ENCODE measurements at places on chromosomes 5 and 9.

DNA sequence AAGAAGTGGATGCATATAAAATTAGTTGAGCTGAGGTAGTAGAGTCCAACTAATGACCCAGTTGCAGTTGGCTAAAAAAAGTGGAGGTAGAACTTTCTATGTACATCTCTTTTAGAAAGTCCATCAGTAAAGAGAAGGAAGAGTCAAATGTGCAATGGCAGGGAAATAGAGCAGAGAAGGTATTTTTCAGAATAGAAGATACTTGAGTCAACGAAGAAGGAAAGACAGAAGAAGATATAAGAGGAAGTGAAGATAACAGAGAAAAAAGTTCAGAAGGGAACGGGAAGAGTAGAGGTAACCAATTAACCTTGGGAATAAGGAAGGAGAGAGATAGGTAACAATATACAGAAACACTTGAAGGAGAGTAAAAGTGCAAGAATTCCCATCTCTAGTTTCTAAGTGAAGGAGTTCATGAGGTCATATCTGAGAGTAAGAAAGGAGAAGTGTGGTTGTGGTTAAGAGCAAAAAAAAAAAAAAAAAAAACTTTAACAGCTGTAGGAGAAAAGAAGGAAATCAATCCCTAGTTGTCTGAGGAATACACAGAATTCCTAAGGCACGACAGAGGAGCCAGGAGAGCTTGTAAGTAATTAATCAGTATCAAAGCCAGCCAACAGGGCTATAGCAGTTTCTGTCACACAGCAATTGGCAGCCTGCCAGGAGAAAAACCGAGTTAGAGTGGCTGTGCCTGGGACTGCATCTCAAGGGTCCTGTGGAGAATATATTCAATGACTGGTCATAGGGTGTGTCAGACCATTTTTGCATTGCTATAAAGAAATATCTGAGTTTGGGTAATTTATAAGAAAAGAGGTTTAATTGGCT lies 61.0 kb downstream of the ARL15 start:
- DNase-seq: peak; percentile 54

GRCh38 chr9:86563936-86564335 lies 209.7 kb upstream of the TUT7 start:
- DNase-seq: peak; percentile 85

GRCh38 chr9:133727277-133727875 lies 10.8 kb downstream of the SARDH start:
- DNase-seq: no peak

- DNase-seq: no peak
Observed at GRCh38 chr9:35741740-35742139, 7.3 kb downstream of the GBA2 start.

- DNase-seq: peak; percentile 85
Observed at GRCh38 chr5:118553662-118554061, 434.7 kb downstream of the DTWD2 start.

GRCh38 chr9:110170357-110171257 lies 37.4 kb downstream of the C9orf152 start:
- DNase-seq: no peak

- DNase-seq: peak; percentile 87
Observed at GRCh38 chr5:122154910-122155309, 25.6 kb downstream of the ZNF474 start.

- DNase-seq: no peak
Observed at GRCh38 chr9:115733318-115734110, 420.1 kb upstream of the PAPPA start.

DNA sequence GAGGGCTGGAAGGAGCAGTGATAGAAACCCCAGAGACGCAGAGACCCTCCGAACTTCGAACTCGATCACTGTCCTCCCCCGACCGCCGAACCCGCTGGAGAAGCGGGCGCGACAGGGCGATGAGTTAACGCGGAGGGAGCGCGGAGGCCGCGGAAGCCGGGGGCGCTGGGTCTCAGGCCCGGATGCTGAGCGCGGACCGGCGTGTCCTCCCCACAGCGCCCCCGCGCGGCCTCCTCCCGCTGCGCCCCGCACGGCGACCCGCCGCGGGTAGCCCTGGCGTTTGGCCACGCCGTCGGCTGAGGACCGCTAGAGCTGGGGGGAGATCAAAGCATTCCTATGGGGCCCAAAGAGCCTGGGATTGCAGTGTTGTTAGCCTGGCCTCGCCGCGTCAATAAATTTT lies 7.7 kb upstream of the DMRT2 start:
- DNase-seq: peak; percentile 84

DNA sequence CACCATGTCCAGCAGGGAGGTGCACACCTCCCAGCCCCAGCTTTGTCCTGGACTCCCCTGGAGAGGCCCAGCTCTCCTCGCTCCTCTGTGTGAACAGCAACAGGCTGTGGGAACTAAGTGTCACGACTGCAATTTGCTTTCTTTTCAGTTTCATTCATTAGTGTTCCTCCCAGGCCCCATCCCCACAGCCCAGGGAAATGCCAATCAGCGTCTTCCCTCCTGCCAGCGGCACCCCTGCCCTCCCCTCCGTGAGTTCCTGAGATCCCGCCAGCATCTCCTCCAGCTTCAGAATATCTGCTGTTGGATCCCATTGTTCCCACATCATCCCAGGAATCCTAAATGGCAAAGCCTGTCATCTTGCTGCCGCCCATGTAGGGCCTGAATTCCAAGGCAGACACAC lies 13.1 kb upstream of the RPL26L1 start:
- no peak for DNase-seq

GRCh38 chr9:134410071-134410834 lies 84.0 kb downstream of the RXRA start:
- DNase-seq: no peak

DNA sequence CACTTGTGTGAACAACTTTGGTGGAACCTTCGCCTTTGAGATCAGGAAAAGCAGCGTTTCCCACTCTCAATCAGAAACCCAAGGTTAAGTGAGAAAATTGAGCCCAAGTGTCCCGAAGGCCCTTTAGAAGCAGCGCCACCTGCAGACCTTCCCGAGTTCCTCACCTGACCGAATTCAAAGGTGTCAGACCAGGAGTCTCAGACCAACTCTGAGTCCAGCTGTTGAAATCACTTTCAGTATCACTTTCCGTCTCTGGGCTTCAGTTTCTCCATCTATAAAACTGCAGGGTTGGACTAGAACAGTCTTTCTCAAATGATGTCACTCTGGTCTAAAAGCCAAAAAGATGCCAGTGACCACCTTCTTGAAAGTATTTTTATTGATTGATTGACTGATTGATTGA lies 31.7 kb upstream of the GRHPR start:
- no peak for DNase-seq

- DNase-seq: no peak
Observed at GRCh38 chr5:180104168-180104530, 32.6 kb upstream of the RNF130 start.

- DNase-seq: peak; percentile 94
Observed at GRCh38 chr5:146068206-146068605, 37.2 kb downstream of the PLAC8L1 start.

DNA sequence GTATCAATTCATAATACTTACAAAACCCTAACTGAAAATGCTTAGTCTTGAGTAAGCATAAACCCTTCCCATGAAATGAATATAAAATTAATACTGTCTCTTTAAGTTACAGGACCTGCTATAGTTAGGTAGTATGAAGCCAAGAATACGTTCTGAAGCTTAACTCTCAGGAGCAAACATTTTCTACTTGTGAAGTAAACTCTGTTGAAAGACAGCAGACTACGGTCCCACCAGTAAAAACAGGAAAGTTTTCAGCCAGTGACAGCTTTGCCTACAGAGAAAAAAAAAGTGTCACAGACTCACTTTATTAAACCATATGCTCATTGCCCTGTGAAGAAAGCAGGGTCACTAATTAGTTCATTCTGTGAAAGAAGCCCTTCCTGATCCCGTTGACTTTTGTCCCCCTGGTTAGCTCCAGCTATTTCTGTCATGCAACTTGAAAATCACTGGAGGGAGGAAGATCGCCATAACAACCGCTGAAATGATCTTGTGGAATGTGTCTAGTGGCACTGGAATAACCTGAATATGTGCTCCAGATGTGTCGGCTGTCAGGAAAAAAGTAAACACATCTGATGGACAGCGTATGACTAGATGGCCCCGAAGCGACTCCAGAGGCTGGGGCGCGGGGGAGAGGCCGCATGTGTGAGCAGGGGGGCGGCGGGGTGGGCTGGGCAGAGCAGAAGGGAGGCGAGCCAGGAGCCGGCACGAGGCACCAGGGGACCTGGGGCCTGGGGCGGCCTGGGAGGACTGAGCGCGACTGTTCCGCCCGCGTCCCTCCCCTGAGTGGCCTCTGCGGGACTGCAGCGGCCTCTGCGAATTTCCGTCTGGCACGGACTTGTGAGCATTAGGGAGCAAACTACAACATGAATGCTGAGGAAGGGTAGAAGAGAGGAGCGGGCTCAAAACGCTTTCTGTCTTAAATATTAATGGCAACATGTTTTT lies 41.9 kb downstream of the BNC2 start:
- DNase-seq: peak; percentile 80

DNA sequence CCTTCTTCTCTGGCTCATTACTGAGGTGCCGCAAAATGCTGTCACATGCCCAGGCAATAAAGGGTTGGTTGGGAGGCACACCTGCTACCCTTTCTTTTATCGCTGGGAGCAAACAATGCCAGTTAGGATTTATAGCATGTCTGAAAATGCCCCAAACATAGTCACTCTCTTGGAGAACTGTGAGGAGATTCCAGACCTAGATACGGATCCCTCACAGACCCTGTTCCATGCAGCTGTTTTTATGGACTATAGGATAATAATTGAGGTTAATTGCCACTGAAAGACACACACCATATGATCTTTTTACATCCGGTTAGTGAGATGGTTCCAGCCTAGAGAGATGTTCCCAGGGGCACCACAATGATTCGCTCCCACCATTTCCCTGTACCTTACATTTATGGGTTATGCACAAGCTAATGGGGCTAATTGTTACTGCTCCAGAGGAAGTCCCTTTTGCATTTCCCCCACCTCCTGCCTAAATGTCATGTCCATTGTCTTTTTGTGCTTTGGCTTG lies 318.1 kb downstream of the PIK3R1 start:
- peak; percentile 54 for DNase-seq

DNA sequence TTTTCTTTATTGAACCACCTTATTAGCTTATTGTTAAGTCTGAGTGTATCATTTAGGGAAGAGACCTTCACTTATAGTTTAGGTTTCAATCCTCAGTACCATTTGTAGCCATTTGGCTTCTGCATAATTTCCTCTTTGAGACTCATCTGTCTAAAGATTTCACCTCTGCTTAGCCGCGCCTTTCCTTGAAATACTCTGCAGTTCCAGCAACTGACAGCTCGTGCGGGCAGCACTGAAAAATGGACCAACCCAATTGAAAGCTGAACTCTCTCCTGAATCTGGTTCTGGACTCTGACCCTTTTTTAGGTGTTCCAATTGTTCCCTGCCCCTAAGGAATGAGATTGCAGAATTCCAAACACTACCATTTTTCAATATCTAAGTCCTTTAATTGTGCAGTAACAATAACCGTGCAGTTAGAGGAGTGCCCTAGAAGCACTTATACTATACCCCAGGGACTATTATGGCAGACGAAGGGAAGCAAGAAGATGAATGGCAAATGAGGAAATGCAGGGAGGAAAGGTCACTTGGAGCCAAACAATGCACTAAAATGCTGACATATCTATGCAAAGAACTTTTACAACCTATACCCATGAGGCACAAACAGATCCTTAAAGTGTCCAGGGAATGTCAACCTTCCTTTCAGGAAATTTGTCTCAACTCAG lies 50.1 kb upstream of the PDE4D start:
- DNase-seq: no peak

DNA sequence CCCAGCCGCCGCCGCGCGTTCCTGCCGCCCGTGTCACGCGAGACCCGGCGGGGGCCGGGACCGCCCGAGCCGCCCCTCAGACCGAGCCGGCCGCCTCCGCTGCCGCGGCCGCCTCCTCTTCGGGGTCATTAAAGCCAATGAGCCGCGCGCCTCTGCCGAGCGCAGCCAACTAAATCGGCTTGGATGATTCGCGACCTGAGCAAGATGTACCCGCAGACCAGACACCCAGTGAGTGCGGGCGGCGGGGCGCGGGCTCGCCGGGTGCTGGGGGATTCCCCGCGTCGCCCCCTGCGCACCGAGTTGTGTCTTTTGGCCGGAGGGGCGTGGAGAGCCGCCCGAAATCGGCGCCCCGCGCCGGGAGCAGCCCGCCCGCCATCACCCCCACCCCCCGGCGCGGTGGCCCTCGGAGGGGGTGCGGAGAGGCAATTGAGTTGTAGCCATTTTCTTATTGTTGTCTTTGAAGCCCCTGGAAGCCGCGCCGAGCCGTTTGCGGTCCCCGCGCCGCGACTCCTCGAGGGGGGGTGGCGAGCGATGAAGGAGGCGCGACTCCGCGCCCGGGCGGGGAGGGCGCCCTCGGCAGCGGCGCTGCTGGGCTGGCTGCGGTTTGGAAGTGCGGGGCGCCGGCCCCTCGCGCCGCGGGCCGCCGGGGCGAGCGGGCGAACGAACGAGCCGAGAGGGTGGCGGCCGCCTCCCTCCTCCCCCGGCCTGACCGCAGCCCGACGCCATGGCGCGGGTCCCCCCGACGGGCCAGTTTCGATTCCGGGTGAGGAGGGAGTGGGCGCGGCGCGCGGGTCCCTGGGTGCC lies 1.0 kb downstream of the TLE4 start:
- peak; percentile 69 for DNase-seq

DNA sequence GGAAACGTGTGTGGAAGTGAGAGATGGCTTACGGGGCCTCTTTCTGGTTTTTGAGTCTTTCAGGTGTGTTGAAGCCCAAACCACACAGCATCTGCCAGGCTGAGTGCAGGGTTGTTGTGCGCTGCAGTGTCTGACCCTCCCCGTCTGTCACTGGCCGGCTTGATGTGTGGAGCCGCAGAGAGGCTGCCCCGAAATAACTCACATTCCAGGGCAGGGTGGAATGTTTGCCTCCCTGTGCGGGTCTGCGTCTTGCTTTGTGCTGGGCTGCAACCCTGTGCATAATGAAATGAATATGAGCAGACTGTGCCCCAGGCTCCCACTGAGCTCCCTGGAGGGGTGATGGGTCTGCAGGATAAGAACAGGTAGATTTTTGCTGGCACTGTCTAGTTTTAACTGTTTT lies 9.9 kb upstream of the PLEKHG4B start:
- no peak for DNase-seq

DNA sequence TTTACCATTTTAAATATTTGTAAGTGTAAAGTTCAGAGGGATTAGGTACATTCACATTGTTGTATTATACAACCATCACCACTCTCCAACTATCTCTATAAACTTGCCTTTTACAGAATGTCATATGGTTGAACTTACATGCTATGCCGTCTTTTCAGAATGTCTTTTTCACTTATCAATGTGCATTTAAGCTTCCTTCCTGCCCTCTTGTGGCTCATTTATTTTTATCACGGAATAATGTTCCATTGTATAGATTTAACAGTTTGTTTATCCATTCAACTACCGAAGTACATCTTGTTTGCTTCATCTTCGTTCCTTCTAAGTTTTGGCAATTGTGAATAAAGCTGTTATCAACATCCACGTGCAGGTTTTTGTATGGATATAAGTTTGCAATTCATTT lies 133.3 kb upstream of the C6 start:
- DNase-seq: no peak
